ENCODE measurements at places on chromosomes 1 and 21.
A peak's percentile ranks its signal among the peaks of the same experiment; 100 is the strongest.

GRCh38 chr1:154888757-154889156 is 18.7 kb upstream of the KCNN3 start:
- no peak for DNase-seq

GRCh38 chr1:245762396-245762910 is 607.7 kb downstream of the KIF26B start:
- DNase-seq, result no peak

DNA sequence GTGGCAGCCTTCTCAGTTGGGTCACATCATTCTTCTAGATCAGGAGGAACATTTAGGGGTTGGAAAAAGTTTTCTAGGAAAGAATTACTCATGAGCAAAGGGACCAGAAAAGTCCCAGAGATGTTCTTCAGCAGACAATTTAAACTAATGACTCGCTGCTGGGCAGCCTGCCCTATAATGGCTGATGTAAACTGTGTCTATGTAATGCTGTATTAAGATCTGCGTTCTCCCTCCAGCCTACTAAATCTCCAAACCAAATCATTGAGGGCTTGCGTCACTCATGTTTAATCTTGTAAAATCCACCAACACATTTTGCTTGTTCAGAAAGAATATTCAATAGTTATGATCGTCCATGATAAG is 92.1 kb downstream of the LRRC8C start:
- peak; percentile 47 for DNase-seq

- DNase-seq, result no peak
These were observed 6.2 kb downstream of the NR5A2 start for GRCh38 chr1:200033511-200034261.

GRCh38 chr1:221392453-221392852 is 349.4 kb downstream of the DUSP10 start:
- no peak for DNase-seq

DNA sequence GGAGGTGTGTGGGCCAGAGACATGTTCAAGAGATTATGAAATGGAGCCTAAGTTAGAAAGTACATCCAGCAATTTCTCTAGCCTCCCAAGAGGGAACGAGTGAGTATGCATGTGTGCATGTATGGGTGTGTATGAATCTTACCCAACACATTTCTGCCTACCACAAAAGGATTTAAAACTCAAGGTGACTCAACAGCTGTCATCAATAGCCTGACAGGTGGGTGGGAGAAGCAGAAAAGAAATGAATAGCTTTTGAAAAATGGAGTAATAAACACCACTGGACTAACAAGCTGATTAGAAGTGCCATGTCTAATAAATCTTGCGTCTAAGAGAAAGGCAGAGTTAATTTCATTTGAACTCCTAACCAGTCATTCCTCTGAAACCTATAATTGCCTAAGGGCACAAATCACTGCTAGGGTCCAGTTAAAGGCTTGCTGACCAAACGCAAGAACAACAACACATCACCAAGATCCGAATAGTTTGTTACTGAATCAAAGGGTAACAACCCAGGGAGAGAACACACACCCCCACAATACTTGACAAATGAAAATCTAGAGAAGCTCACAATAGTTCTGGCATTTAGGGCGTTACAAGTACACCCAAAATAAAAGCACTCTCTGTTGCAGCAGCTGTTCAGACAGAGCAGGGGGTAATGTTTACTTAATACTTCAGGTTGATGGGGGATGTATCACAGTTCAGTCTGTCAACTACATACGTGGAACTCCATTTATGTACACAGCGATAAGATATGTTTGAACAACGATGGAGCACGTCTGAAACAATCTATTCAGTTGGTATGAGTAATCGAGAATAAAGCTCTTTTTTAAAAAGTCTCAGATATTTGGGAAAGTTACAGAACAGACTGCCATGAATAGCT is 1.4 kb downstream of the KIAA0319L start:
- no peak for DNase-seq

- DNase-seq, result no peak
These were observed 69.7 kb downstream of the TTLL7 start for GRCh38 chr1:83929184-83929583.

Data from stimulated activated naive CD4-positive, alpha-beta T cell treated with Interleukin-2 at 50 U/mL for 16 hours (primary cell).